ENCODE measurements at places on chromosomes 12 and 14. TPM values are rescaled to one million over a fixed set of nuclear protein-coding genes. Genes with fewer than 3 reads are reported as not detected.

Gene TSPAN19
- total RNA-seq = 0.13 TPM

Gene PTPRQ
- 0.24 TPM for total RNA-seq

Gene NID2
- total RNA-seq = 178 TPM

Gene PRPF40B
- total RNA-seq = 7.2 TPM

Gene ADAMTS20
- total RNA-seq = 0.24 TPM

Gene SLC6A13
- total RNA-seq = not detected

Gene PROX2
- total RNA-seq = not detected

Gene CLEC9A
- total RNA-seq = not detected

Gene KRT82
- total RNA-seq = not detected

Gene SIRT4
- 5.6 TPM for total RNA-seq

Gene TMEM119
- total RNA-seq = 42.8 TPM

Gene GUCY2C
- not detected for total RNA-seq

Gene PSEN1
- total RNA-seq = 34.4 TPM

Gene SDR9C7
- not detected for total RNA-seq

Gene CLEC6A
- not detected for total RNA-seq

Gene PMCH
- total RNA-seq = not detected

All from epithelial cell of alveolus of lung (primary cell).